ENCODE measurements at places on chromosomes 6 and 20.

DNA sequence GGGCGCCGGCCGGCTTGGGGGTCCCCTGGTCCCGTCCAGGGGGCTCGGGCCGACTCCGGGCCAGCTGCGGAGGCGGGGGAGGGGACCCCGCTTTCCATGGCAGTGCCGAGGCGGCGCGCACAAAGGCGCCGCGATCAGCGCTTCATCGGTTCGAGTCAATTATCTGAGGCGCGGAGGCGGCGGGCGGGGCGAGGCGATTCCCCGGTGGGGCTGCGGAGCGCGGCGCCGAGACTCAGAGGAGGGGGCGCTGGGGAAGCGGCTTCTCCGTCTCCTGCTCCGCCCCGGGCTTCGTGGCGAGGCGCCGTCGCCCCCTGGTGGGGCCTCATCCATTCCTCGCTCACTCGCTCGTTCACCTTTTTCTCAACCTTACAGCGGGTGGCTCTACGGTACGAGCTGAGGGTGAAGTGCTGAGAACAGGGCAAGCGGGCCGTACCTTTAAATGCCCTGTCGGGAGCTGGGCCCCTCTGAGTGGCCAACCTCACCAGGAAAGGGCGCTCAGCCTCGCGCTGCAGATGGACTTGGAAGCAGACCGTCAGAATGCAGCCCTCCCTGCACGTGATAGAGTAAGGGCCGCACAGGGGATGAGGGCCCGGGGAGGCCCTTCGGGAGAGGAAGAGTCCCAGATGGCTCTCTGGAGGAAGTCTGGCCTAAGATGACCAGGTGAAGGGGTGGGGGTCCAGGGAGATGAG lies 39.9 kb downstream of the SLC52A3 start:
- DNase-seq: no peak

DNA sequence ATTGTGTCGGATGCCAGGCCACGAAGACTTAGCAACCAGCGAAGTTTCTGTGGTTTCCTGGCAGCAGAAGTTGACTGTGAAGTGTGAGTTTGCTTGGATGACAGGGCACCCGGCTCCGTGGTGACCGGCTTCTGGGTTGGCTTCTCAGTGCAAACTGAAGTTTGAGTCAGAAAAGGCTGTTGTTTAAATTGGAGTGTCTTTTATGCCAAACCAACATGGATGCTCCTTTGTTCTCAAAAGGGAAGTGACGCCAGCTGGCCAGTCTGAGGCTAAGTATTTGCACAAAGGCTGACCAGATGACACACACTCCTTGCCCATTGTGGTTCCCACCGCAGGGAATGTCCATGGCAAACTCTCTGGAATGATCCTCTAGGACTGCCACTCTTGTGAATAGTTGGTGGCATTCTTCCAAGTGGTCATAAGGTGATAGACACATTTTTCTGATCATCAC lies 164.8 kb upstream of the QKI start:
- no peak for DNase-seq

GRCh38 chr6:136191606-136192312 lies 58.4 kb downstream of the MTFR2 start:
- DNase-seq: no peak

GRCh38 chr20:41408156-41408794 lies 41.7 kb upstream of the EMILIN3 start:
- no peak for DNase-seq

- DNase-seq: no peak
These were observed 74.8 kb downstream of the HACE1 start for GRCh38 chr6:104784884-104785283.

- DNase-seq: no peak
These were observed 45.6 kb upstream of the SPDEF start for GRCh38 chr6:34601706-34602105.

DNA sequence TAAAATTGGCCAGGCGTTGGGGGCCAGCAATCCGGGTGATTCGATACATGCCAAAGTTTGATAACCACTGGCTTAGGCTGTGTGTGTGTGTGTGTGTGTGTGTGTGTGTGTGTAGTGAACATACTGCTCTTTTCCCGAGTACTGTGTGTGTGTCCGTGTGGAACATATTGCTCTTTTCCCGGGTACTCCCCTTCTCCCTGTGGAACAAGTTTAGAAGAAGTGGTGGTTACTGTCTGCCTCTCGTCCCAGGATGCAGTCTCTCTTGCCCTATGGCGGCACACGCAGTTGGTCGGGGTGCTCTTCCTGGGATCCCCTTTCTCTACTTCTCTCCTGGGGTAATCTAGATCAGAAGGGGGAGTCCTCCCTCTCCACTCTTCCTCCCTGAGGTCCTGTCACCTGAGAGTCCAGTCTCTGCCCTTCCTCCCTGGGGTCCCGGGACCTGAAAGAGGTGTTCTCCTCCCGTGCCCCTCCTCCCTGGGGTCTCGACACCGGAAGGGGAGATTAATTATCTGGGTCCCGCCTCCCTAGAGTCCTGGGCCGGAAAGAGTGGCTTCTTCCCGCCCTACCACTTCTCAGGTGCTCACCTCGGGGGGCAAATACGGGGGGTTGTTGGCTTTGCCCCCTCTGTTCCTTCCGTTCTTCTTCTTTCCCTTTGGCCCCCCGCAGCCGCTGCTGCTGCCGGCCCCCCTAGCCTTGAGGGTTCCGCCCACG lies 516 bp downstream of the GTPBP2 start:
- DNase-seq: no peak

- no peak for DNase-seq
These were observed 37.0 kb upstream of the POU3F2 start for GRCh38 chr6:98797217-98797994.

DNA sequence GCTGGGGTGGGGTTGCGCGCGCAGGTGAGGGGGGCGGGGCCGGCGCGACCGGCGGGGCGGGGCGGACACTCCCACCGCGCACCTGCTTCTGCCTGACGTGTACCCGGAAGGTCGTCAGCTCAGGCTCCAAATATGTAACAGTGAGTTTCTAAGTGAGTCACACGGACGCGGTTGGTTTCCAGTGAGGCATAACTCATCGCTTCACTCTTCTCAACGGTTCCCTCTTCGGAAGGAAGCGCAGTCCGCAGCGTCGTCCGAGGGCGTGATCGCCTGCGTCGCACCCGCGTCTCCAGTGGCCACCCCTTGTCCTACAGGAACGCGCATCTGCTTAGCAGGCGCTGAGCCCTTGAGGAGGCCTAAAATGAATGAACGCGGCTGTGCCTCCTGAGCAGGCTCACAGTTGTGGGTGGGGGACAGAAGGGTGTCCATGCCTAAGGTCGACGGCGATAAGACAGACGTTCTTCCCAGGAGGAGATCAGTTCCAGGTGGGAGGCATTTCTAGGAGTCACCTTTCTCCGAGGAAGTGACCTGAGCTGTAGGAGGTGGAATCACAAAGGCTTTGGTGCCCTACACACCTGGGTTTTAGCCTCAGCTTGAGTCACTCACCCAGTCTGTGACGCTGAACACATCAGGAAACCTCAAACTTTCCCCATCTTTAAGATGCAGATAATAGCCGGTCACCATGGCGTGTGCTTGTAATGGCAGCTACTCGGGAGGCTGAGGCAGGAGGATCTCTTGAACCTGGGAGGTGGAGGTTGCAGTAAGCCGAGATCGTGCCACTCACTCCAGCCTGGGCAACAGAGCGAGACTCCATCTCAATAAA lies 50.9 kb upstream of the EZR start:
- DNase-seq: no peak

GRCh38 chr6:158468666-158469065 lies 91.2 kb upstream of the TMEM181 start:
- no peak for DNase-seq
